Effector memory CD4-positive, alpha-beta T cell (primary cell): ENCODE measurements at places on chromosomes 1 and 21.

DNA sequence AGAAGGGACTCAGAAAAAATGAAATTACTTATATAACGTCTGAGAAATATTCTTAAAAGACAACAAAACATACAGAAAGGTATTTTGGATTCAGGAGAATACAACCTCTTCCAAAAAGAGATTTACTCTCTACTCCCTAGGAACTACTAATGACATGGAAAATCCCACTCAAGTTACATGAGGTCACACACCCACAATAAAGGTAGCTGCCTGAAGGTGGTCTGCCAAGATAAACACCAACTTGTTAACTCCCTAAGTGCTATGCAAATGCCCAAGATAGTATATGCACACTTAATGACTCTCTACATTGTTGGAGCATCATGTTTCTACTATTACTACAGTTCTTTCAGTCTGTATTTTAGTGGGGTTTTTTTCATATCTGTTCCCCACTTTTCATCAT is 26.5 kb downstream of the RERE start:
- DNase-seq, result no peak

DNA sequence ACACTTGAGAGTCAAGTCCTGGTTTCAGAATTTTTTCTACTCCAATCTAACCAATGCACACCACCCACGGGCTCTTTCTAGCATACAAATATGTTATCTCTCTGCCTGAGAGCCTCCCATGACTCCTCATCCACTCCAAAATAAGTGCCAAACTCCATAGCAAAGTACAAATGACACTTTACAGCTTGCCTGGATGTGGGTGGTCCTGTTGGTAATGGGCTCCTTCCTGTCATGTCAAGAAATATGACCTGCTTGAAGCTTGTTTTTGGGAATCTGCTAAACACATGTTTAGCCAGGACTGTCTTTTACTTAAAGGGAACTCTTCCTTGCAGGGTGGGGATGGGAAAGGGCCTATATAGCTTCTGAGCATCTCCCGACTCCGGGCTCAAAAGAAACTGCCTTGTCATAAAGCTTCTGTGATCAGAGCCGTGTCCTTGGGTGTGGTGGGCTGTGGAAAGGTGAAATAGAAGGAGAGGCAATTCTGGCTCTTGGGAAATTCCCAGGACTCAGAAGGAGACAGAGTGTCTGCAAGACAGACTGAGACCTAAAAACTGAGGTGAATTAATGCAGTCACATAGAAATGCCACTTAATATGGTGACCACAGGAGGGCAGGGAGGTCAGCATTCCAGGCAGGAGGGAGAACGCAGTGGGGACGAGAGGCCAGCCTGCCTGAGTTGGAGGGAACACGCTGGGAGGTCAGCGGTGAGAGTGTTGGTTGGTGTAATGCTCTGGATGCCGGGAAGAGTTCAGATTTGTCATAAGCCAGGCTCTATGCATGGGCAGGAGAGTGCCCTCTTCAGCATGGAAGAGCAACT is 6.1 kb upstream of the IGFN1 start:
- no peak for DNase-seq

DNA sequence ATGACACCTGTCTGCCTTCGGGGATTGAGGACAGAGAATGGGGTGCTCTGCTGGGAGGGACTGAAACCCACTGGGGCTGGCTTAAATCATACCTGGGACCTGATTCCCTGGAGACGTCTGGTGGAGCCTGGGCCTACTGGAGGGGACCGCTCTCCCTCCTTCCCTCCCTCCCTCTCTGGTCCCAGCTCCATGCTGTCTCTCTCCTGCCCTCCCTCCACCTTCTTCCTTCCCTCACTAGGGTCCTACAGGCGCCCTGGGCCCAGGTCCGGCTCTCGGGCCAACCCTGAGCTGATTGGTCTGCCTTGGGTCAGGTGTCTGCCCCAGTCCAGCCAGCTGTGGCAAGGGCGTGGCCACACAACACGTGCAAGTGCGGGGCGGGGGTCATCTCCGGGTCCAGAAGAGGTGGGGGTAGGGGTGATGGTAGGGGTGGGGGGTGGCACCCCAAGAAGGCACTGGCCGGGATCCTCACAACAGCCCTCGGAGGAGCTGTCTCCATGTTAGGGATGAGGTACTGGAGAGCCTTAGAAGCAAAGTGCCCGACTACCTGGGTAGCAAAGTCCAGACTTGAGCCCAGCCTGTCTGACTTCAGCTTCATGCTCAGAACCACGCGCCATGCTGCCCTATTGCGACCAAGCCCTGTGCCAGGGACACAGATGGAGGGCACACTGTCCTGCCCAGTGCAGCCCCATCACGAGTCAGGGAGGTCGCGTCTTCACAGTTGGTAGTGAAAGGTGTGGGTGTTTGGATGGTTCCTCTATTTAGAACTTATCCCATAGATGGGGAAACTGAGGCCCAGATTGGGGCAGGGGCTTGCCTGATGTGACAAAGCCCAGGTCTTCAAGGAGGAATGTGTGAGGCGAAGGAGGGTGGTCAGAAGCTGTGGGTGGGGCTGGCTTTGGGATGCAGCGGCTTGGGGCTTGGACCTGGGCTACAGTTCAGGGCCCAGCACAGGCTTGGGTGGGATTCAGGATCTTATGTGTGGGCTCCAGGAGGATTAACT is 574.1 kb downstream of the PTPRU start:
- no peak for DNase-seq

DNA sequence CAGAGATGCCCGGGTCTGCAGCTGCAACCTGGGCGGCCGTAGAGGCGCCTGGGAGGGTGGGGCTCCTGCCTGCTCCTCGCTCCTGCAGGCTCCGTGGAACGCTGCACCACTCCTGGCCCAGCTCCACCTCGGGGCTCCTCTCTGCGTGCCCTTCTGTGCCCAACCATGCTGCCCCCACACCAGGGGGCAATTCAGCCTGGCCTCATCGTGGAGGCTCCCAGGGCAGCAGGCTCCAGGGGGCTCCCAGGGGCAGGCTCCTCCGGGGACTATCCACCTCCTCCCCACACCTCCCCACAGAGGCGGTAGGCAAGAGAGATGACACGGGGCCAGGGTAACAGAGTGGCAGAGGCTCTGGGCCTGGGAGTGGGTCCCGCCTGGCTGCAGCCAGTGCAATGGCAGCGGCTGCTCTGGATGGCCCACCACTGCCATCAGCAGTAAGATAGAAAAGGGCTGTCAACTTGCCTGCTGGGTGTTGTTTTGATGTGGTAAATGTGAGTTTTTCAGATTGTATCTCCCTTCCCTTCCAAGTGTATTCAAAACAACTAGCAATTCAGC is 22.4 kb upstream of the LRRC8C start:
- peak; percentile 45 for DNase-seq

DNA sequence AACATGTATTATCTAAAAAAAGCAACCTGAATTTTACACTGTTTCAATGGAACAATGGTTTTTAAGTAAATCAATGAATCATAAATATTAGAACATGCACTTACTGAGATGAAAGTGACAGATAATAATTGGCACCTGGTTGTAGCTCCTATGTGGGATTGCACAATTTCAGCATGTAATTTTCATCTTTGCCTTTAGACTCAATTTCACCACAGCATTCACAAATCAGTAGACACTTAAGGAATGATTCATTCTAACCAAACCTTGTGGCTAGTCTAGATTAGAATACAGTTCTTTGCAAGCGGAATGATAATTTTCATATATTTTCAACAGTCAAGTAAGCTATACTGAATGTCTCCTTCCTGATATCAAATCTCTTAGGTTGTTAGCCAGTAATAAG is 853.4 kb downstream of the KCNT2 start:
- no peak for DNase-seq

GRCh38 chr1:1308756-1309250 is 406 bp downstream of the PUSL1 start:
- DNase-seq, result no peak

- no peak for DNase-seq
Observed at GRCh38 chr1:244339776-244340175, 111.9 kb downstream of the ADSS2 start.

DNA sequence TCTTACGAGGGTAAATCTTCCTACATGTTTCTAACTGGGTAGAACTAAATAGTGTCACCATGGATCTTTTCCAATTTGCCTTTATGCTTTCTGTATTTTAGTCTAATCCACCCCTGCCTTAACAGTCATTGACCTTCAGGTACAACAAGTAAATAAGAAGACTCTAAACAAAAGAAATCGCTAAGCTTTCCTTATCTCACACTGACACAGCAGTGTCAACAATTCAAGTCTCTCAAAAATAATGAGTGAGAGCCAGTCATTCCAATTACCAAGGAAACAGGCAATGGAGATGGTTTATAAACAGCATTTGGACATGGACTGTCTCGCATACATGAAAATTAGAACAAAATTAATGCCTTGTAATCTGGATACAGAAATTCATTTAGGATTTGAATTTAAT is 365.8 kb downstream of the VAV3 start:
- no peak for DNase-seq

GRCh38 chr1:145849356-145850160 is 4.1 kb downstream of the NUDT17 start:
- DNase-seq, result no peak

- no peak for DNase-seq
Observed at GRCh38 chr1:248388426-248388825, 12.9 kb downstream of the OR2T6 start.

DNA sequence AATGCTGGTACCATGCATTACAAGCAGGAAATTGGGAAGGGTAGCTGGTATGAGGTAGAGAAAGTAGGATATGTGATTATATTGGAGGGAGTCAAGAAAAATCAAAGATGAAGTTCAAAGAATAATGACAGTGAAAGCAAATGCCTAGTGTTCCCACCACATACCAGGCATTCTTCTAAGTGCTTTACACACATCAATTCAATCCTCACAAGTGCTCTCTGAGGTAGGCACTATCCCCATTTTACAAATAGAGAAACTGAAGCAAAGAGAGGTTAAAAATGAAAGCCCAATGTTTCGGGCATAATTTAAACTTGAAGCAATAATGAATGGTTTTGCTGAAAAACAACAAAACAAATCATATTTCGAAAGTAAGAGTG is 40.1 kb upstream of the MCOLN3 start:
- DNase-seq, result no peak

DNA sequence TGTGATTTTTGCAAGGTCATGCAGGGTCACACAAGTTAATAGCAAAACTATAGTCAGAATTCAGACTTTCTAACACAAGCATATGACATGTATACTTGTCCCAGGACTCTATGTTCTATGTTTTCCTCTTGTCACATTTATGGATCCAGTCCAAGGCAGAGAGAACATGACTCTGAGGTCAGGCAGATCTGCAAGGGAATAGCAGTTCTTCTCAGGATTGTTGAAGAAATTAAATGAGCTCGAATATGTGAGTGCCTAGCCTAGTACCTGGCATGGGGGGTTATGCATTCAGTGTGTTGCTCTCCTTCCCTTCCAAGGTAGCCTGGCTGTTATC is 9.5 kb upstream of the RPTN start:
- no peak for DNase-seq

DNA sequence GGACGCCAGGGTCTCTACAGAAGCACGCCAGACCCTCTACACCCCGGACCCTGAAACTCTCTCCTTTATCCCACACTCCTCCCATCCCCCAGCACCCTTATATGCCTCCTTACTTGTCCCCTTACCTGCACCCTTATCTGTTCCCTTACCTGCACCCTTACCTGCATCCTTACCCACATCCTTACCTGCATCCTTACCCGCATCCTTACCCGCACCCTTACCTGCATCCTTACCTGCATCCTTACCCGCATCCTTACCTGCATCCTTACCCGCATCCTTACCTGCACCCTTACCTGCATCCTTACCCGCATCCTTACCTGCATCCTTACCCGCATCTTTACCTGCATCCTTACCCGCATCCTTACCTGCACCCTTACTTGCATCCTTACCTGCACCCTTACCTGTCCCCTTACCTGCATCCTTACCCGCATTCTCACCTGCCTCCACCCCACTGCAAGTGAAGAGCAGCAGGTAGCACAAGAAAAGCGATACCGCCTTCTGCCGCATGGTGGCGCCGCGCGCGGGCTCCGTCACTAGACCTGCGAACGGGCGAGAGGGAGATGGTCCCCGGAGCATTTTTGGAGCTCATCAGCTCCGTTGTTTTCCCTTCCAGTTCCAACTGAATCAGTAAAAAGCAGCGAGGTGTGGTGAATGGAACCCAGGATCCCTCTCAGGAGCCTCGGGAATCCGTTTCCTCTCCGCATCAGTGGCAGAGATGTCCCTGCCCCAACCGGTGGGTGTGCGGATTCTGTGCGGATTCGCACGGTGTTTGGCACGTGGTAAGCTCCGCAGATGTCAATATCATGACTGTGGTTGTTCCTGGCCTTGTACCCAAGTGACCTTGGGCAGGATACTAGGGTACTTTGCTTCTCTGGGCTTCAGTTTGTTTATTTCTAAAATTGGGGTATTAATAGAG is 2.9 kb downstream of the IFI6 start:
- DNase-seq, result peak; percentile 68

DNA sequence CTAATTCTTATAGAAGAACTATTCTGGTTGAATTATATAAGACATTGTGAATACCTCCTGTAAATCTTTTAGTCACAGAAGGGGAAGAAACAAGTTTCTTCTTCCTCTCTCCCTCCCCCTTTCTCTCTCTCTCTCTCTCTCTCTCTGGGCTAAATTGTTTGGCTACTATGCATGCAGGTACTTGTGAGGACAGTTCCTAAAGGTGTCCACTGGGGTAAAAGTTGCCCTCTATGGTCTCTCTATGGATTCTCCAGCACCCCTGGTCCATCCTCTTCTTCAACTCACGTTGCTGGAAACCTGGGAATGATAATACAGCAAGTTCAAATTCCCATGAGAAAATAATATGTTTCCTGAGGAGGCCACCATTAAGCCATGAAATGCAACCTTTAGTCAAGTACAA is 5.8 kb downstream of the OR6K3 start:
- no peak for DNase-seq

DNA sequence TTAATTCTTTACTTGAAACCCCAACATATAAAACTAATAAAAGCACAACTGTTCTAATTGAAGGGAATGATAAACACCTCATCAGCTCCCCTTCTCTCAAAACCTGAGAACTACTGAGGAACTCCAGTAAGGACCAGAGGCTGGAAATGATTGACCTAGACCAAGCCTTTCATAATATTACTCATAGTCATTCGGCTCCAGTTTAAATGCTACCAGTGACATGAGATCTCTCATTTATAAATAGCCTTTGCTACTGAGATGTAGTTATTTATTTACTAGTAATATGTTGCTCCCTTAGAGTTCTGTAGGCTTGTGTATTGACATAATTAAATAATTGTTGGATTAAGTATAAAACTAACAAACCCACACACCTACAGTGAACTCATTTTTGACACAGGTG is 209.8 kb upstream of the PRMT6 start:
- DNase-seq, result no peak

DNA sequence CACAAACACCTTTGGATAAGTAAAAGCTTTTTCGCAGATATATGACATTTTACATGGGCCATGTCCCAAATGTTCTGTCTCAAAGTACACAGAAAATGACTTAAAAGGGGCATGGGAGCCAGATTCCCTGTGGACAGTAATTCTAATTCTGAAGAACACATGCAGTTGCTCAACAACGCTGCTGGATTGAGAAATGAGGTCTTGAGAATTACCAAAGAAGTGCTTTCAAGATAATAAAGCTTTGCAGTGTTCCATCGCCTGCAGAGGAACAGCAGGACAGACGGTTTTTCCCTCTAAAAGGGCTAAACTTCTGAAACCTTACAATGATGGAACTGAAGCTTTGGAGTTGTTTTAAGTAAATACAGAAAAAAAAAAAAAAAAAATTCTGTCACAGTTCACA is 55.3 kb upstream of the HSPA13 start:
- no peak for DNase-seq

- DNase-seq, result no peak
Observed at GRCh38 chr21:36889401-36889800, 77.1 kb downstream of the HLCS start.
